ENCODE measurements at places on chromosomes 13 and 19. TPM values are rescaled to one million over a fixed set of nuclear protein-coding genes. Genes with fewer than 3 reads are reported as not detected.

The KLK14 gene
- not detected for total RNA-seq

The RGCC gene
- 151 TPM for total RNA-seq

The KIR2DL3 gene
- total RNA-seq: not detected

The ZNF230 gene
- total RNA-seq: 3.7 TPM

The RETN gene
- not detected for total RNA-seq

The EDNRB gene
- total RNA-seq: 0.97 TPM

The RTBDN gene
- not detected for total RNA-seq

The SELENOV gene
- not detected for total RNA-seq

The CIRBP gene
- 348 TPM for total RNA-seq

The IL4I1 gene
- total RNA-seq: 0.24 TPM

The FAM83E gene
- 1.3 TPM for total RNA-seq

The LILRB2 gene
- total RNA-seq: not detected

The NDUFA3 gene
- 5.7 TPM for total RNA-seq

The ZNF723 gene
- not detected for total RNA-seq

The MPND gene
- 5.4 TPM for total RNA-seq

The VSTM2B gene
- not detected for total RNA-seq

The TBC1D17 gene
- 30.2 TPM for total RNA-seq

The ACER1 gene
- not detected for total RNA-seq

The CPB2 gene
- not detected for total RNA-seq

The CCDC122 gene
- total RNA-seq: 5.5 TPM

The PRTN3 gene
- not detected for total RNA-seq

The LNX2 gene
- total RNA-seq: 7.5 TPM

The ERFL gene
- total RNA-seq: not detected

The FREM2 gene
- not detected for total RNA-seq

The KL gene
- total RNA-seq: under 0.01 TPM

The LGALS4 gene
- not detected for total RNA-seq

The ZNF571 gene
- 2.4 TPM for total RNA-seq

The ZNF558 gene
- total RNA-seq: 33.6 TPM

The CEACAM8 gene
- total RNA-seq: not detected

The DIRAS1 gene
- total RNA-seq: 2.8 TPM

The RAB8A gene
- 66.0 TPM for total RNA-seq

The PRODH2 gene
- total RNA-seq: not detected

The NTN5 gene
- total RNA-seq: 0.32 TPM

The LILRB3 gene
- total RNA-seq: not detected

The ZNF66 gene
- total RNA-seq: 3.1 TPM

The CEACAM3 gene
- not detected for total RNA-seq

The CYP4F8 gene
- not detected for total RNA-seq

The ZNF440 gene
- 10.4 TPM for total RNA-seq

The TMEM272 gene
- not detected for total RNA-seq

The NOTCH3 gene
- total RNA-seq: 14.4 TPM

The SH2D3A gene
- not detected for total RNA-seq

The TNNT1 gene
- total RNA-seq: 0.65 TPM

The METTL21C gene
- total RNA-seq: not detected

The PLIN5 gene
- not detected for total RNA-seq

The LCP1 gene
- total RNA-seq: 0.61 TPM

The CD79A gene
- total RNA-seq: not detected

The ZSCAN4 gene
- total RNA-seq: not detected

The CRX gene
- total RNA-seq: not detected

The NLRP4 gene
- not detected for total RNA-seq

The GJA3 gene
- total RNA-seq: 0.16 TPM

The ZNF805 gene
- 36.9 TPM for total RNA-seq

The C19orf73 gene
- 0.36 TPM for total RNA-seq

The PCDH9 gene
- total RNA-seq: 5.7 TPM

The HSH2D gene
- not detected for total RNA-seq

The TNFSF11 gene
- total RNA-seq: 0.16 TPM
